Foreskin keratinocyte (primary cell): ENCODE measurements at places on chromosomes 1 and 21. TPM values are rescaled to one million over a fixed set of nuclear protein-coding genes. Genes with fewer than 3 reads are reported as not detected.

Gene HMGCS2
- total RNA-seq: not detected in 2 replicates

Gene FCRL1
- total RNA-seq: not detected in 2 replicates

Gene CATSPERE
- 0.07 and 0.21 TPM in 2 replicates for total RNA-seq

Gene KCNJ15
- total RNA-seq: 35.6 and 42.7 TPM in 2 replicates

Gene TRIM46
- total RNA-seq: 2.7 and 4.4 TPM in 2 replicates

Gene PLPPR5
- 0.11 and 0.20 TPM in 2 replicates for total RNA-seq

Gene TDRD5
- not detected in 2 replicates for total RNA-seq

Gene NTNG1
- 8.4 and 9.9 TPM in 2 replicates for total RNA-seq

Gene LRRN2
- not detected in 2 replicates for total RNA-seq

Gene RPE65
- total RNA-seq: not detected in 2 replicates

Gene CPLANE2
- 5.1 and 5.4 TPM in 2 replicates for total RNA-seq

Gene ZNF678
- 4.2 TPM in 2 replicates for total RNA-seq

Gene CRNN
- not detected in 2 replicates for total RNA-seq

Gene CLDN19
- total RNA-seq: not detected in 2 replicates

Gene TDRD10
- not detected in 2 replicates for total RNA-seq

Gene DNALI1
- 0.71 and 0.78 TPM in 2 replicates for total RNA-seq

Gene KRTAP10-12
- total RNA-seq: not detected in 2 replicates

Gene CITED4
- total RNA-seq: 92.2 and 130 TPM in 2 replicates

Gene BMP8A
- not detected in 2 replicates for total RNA-seq

Gene DIRAS3
- 0.11 and 0.24 TPM in 2 replicates for total RNA-seq

Gene ELF3
- 0.04 and 0.07 TPM in 2 replicates for total RNA-seq

Gene GUCA2B
- not detected in 2 replicates for total RNA-seq

Gene ARTN
- total RNA-seq: 133 and 138 TPM in 2 replicates

Gene RAVER2
- 8.4 and 10.5 TPM in 2 replicates for total RNA-seq

Gene PAQR7
- total RNA-seq: 13.9 and 14.6 TPM in 2 replicates

Gene SYNC
- 4.5 and 6.6 TPM in 2 replicates for total RNA-seq

Gene KLF17
- not detected in 2 replicates for total RNA-seq

Gene SPSB1
- 10.3 and 12.9 TPM in 2 replicates for total RNA-seq

Gene CD5L
- not detected in 2 replicates for total RNA-seq

Gene RGS13
- not detected in 2 replicates for total RNA-seq

Gene ARHGAP29
- 172 and 231 TPM in 2 replicates for total RNA-seq

Gene DENND2D
- total RNA-seq: 13.3 and 17.2 TPM in 2 replicates

Gene MAP3K6
- 43.3 and 44.7 TPM in 2 replicates for total RNA-seq

Gene SLAMF7
- total RNA-seq: 4.7 and 8.7 TPM in 2 replicates

Gene OR14C36
- total RNA-seq: not detected in 2 replicates

Gene LAPTM5
- total RNA-seq: not detected in 2 replicates

Gene CR2
- not detected in 2 replicates for total RNA-seq

Gene DNM3
- total RNA-seq: 2.1 and 2.3 TPM in 2 replicates

Gene MYOG
- not detected in 2 replicates for total RNA-seq

Gene PBXIP1
- 12.1 and 20.8 TPM in 2 replicates for total RNA-seq

Gene UTS2
- total RNA-seq: not detected in 2 replicates

Gene SV2A
- total RNA-seq: 3.4 and 6.5 TPM in 2 replicates

Gene PTPN7
- total RNA-seq: not detected in 2 replicates

Gene NBPF6
- total RNA-seq: not detected in 2 replicates

Gene YTHDF2
- total RNA-seq: 78.2 and 80.9 TPM in 2 replicates

Gene ZNF362
- 9.7 and 9.9 TPM in 2 replicates for total RNA-seq

Gene MROH7
- total RNA-seq: not detected in 2 replicates

Gene ZNHIT6
- 18.2 and 23.7 TPM in 2 replicates for total RNA-seq

Gene HSPB7
- total RNA-seq: not detected in 2 replicates
